ENCODE measurements at places on chromosomes 11 and 22.

- DNase-seq, result no peak
Observed at GRCh38 chr11:60844870-60845221, 2.9 kb downstream of the CCDC86 start.

GRCh38 chr22:35375031-35375430 is 5.9 kb upstream of the HMOX1 start:
- no peak for DNase-seq

GRCh38 chr11:120185706-120186455 is 25.0 kb upstream of the OAF start:
- no peak for DNase-seq

GRCh38 chr11:17397311-17398002 is 9.0 kb upstream of the KCNJ11 start:
- DNase-seq, result no peak

DNA sequence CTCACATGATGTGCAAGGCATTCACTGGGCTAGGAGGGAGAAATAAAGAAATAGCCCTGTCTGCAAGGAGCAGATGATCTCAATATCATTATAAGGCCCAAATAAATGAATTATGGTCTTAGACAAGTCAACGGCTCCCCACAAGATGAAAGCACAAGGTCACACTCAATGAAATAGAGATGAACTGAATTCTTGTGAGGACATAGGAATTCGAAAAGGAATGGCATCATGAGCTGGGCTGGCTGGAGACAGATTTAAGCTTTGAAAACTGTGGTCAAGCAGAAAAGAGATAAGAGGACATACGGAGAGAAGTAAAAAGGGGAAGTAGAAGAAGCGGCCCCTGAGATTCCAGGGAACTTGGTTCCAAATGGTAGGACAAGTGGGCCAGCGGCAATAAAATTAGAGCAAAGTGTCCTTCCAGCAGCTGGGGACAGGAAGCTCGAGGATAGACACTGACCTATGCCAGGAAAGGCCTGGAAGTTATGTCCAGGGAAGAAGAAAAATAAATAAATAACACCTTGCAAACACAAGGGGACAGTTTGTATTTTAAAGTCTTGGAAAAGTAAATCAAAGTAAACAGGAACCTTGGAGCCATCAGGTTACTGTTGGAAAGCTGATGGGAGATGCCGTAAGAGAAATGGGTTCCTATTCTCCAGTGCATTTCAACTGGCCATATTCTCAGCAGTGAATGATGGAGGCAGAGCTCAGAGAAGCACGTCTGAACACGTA is 37.8 kb downstream of the GALNT18 start:
- DNase-seq, result no peak

- DNase-seq, result no peak
Observed at GRCh38 chr11:26583550-26583949, 11.5 kb upstream of the MUC15 start.

GRCh38 chr11:39209981-39210380 is 2249.5 kb downstream of the LRRC4C start:
- no peak for DNase-seq

DNA sequence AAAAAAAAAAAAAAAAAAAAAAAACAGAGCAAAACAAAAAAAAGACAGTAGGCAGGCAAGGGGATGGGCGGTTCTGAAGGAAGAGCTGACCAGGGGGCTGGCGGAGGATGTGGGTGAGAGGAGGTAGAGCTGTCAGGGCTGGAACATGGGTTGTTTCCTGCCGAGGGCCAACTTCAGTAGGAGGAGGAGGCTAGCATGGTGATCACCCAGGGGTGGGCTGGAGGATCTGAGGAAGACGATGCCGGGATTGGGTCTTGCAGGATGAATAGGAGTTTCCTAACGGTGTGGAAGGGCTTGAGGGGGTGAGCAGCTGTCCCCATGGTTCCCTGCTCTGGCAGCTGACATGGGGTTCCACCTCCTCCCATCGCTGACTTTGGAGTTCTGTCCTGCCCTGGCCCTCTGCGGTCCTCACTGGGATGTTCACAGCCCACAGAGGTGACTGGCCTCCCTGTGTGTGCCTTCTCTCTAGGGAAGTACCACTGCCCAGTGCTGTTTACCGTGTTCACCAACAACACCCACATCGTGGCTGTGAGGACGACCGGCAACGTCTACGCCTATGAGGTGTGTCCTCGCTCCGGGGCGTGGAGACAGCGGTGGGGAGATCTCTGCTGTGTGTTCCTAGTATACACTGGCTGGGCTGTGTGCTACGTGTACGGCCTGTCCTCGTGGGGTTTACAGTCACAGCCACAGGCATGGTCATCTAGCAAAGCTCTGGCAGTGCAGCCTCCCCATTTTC is 15.2 kb downstream of the PPIL2 start:
- DNase-seq, result no peak

- DNase-seq, result no peak
Observed at GRCh38 chr22:49308300-49308699, 519.4 kb downstream of the BRD1 start.

DNA sequence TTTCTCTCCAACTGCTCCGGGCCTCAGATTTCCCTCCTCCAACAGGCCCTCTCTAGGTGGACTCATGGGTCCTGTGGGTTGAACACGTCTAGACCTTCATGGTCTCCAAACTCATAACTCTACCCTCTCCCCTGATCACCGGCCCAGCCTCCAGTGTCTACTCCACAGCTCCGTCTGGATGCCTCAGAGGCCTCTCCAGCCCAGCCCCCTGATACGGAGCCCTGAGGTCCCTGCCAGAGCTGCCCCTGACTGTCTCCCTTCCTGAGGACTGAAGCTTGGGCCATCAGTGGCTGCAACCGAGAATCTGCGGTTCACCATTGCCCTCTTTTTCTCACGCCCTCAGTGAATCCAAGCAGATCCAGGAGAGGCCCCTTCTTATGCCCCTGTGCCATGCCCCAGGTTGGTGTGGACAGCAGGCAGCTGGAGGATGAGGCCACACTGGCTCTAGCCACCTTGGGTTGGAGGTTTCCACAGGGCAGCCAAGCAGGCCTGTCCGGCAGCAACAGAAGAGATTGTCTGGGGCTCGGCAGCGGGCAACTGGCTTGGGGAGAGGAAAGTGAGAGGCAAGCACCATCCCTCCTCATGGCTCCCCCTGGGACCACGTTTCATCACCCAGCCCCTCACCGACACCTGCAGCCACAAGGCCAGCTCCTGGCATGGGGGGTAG is 104.6 kb upstream of the FGF3 start:
- no peak for DNase-seq

DNA sequence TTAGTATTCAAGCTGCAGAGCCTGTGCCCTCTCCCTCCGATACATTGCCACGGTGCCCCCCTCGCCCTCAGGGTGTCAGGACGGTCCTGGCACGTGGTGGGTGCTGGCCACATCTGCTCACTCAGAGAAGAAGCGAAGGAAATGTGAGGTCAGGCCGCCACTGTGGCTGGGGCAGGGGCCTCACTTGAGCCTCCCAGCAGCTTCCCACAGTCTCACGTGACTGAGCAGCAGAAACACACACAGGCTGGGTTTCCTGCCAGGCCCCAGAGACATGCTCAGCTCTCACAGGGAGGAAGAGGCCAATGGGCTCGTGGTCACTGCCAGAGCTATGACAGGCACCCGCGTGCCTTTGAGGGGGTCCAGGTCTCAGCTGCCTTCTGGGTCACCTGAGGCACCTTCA is 37.9 kb upstream of the PRR5 start:
- DNase-seq, result no peak

DNA sequence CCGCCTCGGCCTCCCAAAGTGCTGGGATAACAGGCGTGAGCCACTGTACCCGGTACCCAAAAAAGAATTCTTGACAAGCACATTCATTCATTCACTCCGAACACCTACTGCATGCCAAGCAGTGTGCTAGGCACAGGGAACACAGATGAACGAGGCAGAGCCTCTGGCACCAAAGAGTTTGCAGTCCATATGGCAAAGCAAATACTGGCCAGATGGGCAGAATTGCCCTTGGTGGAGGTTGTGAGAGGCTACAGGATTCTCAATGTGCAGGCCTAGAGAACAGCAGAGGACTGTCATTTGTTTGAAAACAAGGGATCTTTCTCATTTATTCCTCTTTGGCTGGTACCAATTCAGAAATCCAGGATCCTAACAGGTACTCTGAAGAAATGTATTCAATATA is 27.5 kb upstream of the MTCH2 start:
- DNase-seq, result no peak

DNA sequence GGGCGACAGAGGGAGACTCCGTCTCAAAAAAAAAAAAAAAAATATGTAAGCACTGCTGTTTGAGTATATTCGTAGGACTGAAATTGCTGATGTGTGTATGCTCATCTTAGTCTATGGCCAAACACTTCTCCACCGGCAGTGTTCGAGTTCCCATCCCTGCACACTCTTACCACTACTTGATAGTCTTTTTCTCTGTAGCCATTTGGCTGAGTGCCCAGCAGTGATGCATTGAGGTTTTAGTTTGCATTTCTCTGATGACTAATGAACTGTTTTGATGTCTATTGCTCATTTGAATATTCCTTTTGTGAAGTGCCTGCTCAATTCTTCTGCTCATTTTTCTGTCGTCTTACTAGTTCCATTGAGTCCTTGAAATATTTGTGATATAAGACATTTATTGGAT is 1.9 kb downstream of the TIRAP start:
- DNase-seq, result peak; percentile 80

GRCh38 chr11:34235189-34235588 is 122.6 kb downstream of the ABTB2 start:
- no peak for DNase-seq

DNA sequence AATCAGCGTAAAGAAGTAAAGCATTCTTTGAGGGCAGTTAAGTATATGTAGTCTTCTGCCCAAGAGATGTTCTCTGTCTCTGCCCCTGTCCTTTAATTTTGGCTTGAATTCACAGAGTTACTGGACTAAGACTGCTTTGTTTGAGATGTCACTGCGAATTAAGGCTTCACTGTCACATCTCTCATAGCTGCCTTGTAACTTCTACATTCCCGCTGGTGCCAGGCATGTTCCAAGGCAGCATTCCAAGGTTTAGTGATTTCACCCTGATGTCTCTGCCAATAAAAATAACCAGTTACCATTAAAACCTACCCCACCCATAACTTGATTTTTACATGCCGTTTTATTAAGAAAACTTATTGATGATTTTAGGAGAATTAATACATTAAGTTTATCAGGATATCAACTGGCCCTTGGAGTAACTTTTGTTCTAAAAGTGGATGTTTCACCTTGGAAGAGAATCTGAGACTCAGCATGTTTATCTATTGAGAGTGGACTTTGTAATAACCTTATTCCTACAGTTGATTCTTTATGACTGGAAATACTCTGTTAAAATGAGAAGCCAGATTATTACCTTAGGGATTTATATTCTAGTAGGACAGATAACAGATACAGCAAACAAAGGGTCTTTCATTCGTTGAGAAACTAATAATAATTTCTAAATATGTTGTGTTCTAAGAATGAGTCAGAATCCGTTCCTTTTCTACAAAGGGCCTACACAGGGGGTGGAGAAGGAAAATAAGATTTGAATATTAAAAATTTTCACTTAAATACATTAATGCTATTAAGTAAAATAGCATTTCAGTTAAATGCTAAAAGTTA is 110.2 kb downstream of the UVRAG start:
- DNase-seq, result no peak

DNA sequence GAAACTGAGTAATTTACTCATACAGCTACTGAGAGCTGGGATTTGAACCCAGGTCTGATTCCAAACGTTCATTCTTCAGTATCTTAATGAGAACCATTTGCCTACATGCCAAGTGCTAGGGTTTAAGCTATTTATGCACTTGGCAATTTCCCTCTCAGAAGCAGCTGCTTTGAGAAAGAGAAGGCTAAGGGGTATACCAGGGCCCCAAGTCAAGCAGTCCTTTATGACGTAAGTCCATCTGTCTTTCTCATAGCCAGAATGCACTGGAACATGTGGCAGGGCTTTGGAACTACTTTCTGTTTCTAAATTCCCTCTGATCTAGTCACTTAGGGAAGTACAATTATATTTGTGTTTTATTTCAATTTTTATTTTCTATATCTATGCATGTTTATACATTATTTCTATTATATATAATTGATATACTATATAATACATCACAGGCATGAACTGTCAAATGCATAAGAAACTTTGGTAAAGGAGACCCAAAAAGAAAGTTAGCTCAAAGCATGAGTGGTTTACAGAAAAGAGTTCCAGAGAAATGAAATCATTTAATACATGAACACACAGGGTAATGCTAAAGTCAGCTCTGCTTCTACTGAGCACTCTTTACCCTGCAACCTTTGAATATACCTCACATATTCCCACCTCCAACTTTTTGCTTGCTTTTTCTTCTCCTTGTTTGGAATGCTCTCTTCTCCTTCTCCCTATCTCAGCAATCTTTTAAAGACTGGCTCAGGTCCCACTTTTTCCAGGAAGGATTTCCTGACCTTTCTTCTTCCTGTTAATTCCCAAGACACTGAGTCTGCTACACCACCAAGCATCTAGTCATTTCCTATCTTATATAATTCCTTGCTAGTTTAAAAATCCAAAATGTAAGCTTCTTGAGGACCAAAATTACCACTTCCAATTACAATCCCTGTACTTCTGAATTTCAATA is 80.5 kb upstream of the GDPD4 start:
- no peak for DNase-seq

DNA sequence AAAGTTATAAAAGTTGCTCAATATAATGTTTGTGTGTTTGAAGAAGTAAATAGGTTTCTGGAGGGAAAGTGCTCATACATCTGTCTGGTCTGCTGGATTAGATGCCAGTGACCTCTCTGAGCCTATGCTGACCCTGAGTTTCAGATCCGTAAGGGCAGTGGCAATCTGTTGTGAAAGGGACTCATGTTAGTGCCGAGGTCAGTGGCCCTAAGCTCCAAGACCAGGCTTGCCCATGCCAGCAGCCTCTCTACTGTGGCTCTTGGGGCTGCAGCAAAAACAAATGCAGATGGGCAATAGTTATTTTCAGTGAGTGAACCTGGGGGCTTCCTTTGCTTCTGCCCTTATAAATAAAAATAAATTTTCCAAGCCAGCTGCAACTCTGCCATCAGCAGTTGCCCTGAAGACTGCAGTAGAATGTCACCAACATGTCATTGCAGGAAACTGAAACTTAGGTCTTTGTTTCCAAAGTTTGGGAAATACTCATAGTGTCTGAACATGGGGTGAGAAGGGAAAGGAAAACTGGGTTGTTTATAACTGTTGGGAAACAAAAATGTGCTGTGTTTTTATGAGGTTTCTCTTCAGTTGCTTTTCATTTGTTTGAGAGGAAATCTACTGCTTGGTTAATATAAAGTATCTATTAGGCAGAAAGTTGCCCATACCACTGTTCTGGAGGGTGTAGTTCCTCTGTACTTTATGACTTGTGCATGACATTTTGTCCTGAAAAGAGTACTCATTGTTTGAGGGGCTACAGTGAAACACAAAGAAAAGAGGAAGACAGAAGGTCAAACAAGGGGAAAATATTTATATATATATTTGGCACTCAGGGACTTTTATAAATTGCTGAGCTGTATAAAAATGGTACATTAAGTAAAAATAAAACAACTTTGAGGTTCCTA is 9.5 kb upstream of the MS4A4E start:
- no peak for DNase-seq

GRCh38 chr11:92739041-92739440 is 230.4 kb upstream of the MTNR1B start:
- no peak for DNase-seq

GRCh38 chr11:109026891-109027489 is 362.1 kb downstream of the DDX10 start:
- DNase-seq, result no peak

Data from smooth muscle cell of the brain vasculature (primary cell).